Lung microvascular endothelial cell (primary cell): ENCODE measurements at places on chromosomes 6 and 20.

DNA sequence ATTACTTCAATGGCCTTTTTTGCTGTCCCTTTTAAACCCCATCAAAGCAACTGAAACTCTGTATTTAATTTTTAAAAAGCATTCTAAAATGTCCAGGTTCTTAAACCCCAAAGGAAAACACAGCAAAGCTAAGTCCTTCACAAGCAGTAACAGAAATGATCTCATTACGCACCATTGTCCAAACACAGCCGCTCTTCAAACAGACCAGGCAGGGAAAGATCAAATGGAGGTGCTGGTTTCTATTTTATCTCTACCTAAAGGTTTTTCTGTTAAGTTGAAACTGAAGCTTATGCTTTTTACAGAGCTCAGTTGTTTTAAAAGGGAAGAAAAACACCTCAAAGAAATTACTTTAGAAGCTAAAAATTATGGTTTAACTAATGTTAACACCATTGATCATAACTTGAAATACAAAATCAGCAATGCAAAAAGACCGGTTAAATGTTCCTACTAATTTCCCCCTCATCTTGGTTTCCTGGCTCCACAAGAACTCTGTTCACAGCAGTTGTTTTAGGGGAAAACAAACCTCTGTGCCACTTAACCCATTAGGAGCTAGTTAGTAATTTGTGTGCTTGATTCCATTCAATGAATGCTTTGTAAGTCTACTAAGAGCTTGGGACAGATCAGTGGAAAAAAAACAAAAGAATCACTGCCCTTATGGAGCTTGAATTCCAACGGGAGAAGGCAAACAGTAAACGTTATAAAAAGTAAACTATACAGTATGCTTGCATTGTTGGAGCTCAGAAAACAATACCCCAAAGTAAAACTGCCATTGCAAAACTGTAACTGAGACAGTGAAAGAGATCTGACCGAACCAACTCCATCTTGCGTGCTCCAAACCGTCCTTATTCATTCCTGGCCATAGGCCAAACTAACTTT lies 87.4 kb downstream of the CD24 start:
- no peak for DNase-seq

DNA sequence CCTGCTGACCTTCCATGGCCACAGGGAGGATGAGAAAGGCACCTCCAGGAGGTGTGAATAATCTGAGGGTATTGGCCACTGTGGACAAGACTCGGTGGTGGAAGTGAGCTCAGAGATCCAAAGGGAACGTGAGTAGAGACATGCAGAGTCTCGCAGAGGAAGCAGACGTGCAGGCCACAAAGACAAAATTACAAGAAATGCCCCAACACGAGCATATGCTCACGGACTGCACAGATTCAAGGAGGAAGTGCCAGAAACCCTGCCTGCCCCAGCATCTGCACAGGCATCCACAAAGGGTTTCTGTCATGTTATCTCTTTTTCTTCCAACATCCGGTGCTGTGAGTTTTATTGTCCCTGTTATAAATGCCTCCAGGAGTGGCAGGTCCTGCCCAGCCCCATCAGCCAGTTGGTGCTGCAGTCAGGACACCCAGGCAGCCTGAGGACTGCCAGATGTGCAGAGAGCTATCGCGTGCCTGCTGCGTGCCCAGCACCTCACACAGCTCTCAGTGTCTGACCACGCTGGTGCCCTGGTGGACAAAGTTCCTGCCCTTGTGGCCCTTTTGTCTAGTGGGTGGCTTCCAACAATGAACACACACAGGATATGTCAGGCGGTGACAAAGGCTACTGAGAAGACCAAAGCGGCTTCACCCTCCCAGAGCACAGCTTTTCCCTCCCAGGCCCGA lies 34.0 kb upstream of the FANCE start:
- no peak for DNase-seq

DNA sequence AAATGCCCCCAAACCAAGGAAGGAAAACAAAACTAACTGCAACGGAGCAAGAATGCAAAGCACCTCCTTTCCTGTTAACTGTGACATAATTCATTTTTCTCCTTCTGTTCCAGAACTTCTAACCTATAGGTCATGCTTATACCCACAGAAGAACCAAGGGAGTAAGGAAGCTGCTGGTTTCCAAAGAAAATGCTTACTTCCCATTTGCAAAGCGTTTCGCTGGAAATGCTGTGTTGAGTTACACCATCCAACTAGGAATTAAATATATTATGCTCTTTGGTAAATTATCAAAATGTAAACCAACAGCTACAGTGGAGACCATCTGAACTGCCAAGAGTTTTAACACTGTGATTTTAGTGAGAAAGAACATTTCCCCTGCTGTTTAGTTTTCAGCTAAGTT lies 42.9 kb downstream of the ATXN1 start:
- DNase-seq, result peak; percentile 21

- DNase-seq, result peak; percentile 45
Observed at GRCh38 chr20:13995086-13995665, at the start of gene MACROD2. Gene MACROD2 (plus strand): TSS chr20:13995516.

GRCh38 chr6:11553824-11554223 lies 16.3 kb downstream of the TMEM170B start:
- DNase-seq, result no peak

- DNase-seq, result no peak
Observed at GRCh38 chr20:64167676-64168075, 3.4 kb downstream of the MYT1 start.

- DNase-seq, result peak; percentile 35
Observed at GRCh38 chr6:118372413-118372812, 175.7 kb upstream of the PLN start.

DNA sequence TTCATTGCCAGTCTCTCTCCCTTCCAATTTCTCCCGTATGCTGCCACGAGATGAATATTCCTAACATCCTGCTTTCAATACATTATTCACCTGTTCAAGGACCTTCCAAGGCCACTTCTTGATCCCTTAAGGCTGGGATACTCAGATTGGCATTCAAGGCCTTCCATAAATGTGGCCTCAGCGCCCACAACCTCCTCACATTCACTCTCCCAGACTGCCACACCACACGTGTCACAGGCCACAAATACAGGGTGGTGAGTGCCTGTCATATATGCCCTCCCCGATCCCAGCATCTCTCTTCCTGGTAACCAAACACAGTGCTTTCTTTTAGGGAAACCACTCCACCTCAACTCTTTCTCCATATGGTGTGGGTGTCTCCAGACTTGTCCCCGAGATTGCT lies 55.5 kb downstream of the TTI1 start:
- DNase-seq, result no peak

- no peak for DNase-seq
Observed at GRCh38 chr20:44807051-44807683, 3.2 kb downstream of the RIMS4 start.

DNA sequence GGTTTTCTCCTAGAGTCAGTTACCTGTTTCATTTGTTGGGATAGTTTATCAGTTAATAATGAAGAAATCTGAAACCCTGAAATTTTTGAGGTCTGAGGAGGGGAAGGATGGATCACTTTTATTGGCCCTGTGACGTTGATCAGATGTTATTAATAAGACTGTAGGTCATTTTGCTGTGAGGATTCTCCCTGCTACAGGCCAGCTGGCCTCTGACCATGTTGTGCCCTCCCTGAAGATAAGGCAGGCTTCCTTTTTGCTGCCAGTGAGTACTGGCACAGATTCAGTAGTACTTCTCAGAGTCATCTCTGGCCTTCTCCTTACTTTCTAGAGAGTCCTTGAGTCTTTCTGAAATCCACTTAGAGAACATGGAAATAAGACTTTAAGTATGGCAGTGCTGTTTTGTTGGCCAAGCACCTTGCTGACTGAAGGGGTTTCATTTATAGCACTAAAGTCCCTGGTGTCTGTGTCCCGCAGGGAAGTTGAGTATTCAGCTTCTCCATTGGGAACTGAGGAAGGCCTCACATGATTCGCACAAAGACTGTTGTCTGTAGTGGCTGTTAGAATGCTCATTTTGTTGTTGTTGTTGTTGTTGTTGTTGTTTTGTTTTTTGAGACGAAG lies 202.6 kb downstream of the DTNBP1 start:
- DNase-seq, result no peak

- no peak for DNase-seq
Observed at GRCh38 chr6:19024737-19025136, 637.6 kb downstream of the RNF144B start.

- no peak for DNase-seq
Observed at GRCh38 chr6:32943864-32944649, 3.2 kb upstream of the HLA-DMB start.

DNA sequence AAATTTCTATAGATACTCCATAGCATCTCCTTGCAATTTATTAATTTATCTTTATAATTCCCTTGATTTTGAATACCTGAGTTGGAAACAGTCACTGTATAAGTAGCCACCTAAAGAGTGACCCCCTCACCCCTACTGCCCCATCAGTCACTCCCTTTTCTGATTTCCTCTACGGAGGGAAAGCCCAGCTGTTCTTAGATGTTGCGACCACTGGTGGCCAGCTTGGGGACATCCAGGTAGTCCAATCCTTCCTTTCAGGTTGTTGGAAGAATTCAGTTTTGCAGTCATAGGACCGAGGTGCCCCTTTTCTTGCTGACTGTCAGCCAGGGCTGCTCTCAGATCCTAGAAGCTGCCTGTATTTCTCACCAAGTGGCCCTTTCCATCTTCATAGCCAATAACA lies 87.8 kb downstream of the BMP6 start:
- no peak for DNase-seq

- no peak for DNase-seq
Observed at GRCh38 chr20:32444474-32445220, 86.5 kb downstream of the ASXL1 start.

DNA sequence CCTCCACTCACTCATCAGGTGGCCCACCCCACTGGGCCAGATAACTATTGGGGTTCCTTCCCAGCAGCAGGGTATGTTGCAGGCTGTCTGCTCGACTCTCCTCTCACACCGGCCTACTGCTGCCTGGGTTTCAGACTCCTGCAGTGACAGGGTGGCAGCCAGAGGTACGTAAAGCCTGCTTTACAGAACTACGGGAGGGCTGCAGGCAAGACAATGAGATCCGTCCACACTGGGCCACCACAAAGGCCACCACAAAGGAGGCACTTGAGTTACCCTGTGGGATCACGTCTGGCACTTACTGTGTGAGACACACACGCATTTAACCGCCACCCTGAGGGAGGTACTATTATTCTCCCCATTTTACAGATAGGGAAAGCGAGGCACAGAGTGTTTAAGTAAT lies 78.5 kb downstream of the NFATC2 start:
- no peak for DNase-seq

DNA sequence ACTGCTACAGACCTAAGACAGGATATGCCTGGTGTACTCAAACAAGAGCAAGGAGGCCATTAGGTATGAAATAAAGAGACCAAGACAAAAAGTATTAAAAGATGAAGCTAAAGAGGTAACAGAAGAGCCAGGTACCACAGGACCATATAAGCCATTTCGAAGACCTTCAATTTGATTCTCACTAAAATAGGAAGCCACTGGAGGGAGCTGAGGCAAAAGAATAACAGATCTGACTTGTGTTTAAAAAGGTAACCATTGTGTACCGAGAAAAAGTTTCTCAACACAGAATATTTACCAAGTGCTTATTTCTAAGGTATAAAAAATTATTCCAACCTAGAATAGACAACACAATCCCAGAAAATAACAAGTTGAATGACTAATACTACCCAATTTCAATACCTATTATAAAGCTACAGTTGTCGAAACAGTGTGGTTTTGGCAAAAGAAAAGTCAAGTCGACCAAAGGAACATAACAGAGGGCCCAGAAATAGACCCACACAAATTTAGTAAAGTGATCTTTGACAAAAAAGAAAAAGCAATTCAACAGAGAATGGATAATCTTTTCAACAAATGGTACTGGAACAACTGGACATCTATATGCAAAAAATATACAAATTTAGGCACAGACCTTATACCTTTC lies 125.3 kb upstream of the DST start:
- DNase-seq, result peak; percentile 20

DNA sequence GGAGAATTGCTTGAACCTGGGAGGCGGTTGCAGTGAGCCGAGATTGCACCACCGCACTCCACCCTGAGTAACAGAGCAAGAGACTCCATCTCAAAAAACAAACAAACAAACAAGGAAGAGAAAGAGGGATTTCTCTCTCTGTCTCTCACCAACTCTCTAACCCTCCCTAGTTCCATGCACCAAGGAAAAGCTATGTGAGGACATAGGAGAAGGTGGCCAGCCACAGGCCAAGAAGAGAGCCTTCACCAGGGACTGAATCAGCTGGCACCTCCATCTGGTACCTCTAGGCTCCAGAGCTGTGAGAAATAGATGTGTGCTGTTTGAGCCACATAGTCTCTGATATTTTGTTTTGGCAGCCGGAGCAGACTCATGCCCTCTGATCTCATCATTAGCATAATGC lies 9.0 kb upstream of the FAM110A start:
- DNase-seq, result no peak

DNA sequence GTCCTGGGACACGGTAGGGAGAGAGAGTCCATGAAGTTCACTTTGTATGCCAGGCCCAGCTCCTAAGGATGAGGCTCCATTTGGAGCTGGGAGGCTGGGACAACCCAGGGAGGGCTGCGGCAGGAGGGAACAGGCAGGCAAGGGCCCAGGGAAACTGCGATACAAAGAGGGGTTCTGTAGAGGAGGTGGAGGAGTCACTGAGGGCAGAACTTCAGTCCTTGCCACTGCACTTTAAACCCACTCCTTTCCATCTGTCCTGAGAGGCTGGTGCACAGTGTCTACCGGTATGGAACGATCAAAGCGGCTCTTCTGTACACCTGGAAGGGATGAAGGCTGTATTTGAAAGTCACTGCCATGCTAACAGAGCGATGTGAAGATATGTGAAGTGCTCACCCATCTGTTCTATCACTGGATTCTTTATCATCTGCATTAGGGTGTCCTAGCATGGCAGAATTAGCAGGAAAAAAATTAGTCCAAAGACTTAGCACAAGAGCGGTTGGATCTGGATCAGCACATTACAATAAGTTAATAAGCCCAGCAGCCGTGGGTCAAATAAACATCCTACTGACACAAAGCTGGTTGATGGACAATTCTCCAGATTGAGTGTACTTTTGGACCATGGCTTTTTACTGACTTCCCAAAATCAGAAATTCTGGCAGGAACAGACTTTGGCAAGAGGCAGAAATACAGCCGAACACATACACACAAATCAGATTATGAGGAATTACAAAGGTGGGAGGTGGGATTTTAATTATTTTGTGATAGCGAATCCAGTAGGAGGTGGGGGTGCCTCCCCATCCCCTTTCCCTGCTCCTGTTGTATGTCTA lies 20.9 kb upstream of the ZFAND3 start:
- DNase-seq, result no peak

DNA sequence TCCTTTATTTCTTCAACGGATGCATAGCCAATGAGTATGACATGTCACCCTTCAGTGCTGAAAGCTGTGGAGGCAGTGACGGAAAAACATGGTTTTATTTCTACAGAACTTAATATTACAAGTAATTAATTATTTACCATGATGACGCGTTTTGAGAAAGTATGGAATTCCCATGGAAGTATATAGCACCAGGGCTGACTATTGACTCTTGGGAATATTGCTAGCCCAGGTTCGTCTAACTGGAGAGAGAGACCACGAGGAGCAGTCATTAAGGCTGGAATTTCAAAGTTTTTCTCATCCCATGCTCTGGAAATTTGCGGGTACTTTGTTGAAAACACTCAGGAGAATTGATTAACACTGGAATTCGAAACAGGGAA lies 155.2 kb upstream of the PRSS16 start:
- DNase-seq, result no peak

- no peak for DNase-seq
Observed at GRCh38 chr6:91654357-91654756, 1067.5 kb upstream of the MAP3K7 start.

- DNase-seq, result no peak
Observed at GRCh38 chr20:25858495-25859425, 162.1 kb upstream of the ZNF337 start.

- no peak for DNase-seq
Observed at GRCh38 chr6:49082611-49083010, 380.4 kb downstream of the MMUT start.
